Occipital lobe (tissue), 3 donors: ENCODE measurements at places on chromosomes 13 and 19. TPM values are rescaled to one million over a fixed set of nuclear protein-coding genes. Genes with fewer than 3 reads are reported as not detected.

SLITRK1 gene
- total RNA-seq = 29.6 TPM

DNA sequence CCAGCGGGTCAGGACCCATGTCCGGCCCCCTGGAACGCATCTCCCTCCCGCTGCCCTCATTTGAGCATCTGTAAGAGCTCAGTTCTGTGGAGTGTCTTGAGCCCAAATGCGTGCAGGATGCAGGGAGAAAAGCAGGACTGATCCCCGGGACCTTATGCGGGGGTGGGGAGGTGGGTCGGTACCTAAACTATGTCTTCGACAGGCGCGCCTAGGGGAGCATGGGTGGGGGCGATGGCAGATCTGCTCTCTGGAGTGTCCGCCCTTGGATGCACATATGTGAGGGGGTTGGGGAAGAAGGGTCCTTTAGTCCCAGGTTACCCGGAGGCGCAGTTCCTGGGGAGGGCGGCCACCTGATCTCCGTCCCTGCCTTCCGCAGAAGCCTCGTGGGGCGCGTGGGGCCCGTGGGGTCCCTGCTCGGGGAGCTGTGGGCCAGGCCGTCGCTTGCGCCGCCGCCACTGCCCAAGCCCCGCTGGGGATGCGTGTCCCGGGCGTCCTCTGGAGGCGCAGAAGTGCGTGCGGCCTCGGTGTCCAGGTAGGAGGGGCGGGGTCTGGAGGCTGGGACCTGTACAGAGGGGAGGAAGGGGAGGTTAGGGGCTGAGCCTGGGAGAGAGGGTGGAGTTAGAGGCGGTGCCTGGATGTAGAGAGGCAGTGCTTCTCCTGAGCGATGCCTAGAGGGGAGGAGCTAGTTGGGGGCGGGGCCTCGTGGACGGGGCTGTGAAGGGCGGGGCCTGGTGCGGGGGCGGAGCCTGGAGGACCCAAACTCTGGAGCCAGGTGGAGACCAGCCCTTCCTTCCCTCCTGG is 2.9 kb downstream of the CILP2 start:
- DNase-seq = no peak

FGF14 gene
- total RNA-seq = 69.1 TPM

CEACAM3 gene
- not detected for total RNA-seq

DNA sequence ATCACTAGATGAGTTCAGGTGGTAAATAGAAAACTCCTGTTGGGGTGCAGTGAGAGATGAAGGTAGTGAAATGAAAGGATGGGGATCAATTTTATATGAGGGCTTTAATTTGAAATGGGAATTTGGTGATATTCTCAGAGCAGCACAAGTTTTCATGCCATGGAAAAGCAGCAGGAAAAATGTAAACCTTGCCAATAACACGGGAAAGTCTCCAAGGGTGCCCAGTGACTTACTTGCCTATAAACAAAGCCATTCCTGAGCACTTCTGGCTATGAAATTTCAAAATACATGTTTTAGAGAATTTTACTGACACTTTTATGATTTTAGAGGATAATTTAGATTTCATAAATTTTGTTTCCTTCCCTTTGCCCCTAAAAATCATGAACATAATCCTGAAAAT is 16.4 kb upstream of the FLT3 start:
- DNase-seq = no peak

- no peak for DNase-seq
Observed at GRCh38 chr13:84873951-84874350, 925.3 kb downstream of the SLITRK6 start.

GRCh38 chr13:114081761-114082681 is 50.4 kb downstream of the RASA3 start:
- no peak for DNase-seq

GRCh38 chr13:42970824-42971690 is 21.0 kb downstream of the EPSTI1 start:
- no peak for DNase-seq

DNA sequence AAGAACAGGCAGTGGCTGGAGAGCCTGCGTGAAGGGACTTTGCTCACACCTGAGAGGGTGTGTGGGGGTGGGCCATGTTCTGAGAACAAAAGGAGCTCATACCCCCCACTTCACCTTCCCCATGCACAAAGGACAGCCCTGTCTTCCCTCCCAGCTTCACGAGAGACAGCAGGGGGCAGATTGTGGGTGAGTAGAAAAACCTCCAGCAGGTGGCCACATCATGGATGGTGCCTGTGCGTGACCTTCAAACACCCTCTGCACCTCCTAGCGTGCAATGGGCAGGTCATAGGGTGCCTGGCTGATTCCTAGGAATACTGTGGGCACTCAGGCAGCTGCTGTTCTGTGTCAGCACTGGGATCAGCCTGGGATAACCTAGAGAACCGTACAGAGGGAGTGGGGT is 36.3 kb upstream of the PSG9 start:
- DNase-seq = no peak

DNA sequence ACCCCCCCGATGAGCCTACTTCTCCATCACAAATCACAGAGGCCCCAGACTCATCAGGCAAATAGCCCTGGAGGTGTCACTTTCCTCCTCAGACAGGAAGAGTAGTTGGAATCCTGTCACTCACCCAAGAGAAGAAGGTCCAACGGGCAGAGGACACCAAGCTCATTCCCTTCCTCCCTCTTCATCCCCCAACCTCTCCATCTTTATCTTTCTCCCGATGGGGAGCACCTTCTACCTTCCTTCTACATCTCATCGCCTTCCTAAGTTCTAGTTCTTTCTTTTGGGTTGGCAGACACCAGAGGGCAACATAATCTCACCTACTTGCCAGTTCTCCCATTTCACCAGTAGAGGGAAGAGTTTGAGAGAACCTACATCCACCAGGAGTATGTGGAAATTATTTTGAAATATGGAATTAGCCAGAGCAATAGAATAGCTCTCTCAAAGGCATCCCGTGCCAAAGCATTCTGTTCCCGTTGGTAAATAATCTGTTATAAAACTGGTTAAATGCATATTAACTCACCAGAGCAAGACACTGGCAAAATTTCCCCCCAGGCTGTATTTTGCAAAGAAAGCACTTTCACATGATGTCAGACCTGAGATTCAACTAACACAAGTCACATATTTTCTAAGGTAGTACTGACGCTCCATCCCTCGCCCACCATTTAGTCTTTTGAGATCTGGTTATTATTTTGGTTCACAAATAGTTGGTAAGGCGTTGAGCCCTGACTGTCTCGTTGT is 55.0 kb downstream of the ZIC5 start:
- no peak for DNase-seq

DNA sequence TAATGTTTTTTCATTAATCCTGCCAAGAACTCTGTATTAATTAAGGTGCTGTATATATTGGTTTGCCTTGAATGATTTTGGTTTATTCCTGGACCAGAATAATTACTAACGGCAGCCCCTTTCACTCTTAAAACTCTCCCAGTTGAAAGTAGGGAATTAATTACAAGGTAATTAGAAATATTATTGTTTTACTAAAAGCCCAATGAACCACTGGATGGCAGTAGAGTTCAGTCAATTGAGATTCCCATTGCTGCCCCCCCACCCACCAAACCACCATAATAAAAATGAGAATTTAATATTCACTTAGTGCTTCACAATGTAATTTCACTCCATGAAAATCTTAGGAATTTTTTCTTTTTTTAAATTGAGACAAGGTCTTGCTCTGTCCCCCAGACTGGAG is 13.7 kb downstream of the WBP4 start:
- no peak for DNase-seq
